D341Med (cell line): ENCODE measurements at places on chromosomes 1 and 21.

GRCh38 chr1:218636548-218636947, 291.4 kb downstream of the TGFB2 start:
- no peak for DNase-seq

DNA sequence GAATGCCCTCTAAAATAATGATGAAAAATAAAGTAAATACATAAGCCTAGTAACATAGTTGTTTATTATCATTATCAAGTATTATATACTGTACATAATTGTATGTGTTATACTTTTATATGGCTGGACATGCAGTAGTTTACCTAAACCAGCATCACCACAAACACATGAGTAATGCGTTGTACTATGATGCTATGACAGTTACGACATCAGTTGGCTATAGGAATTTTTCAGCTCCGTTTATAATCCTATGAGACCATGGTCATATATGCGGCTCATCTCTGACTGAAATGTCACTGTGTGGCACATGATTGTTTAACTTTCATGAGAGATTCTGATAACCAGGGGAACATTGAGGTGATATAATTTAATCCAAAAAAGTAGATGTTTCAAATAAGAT, 352.1 kb downstream of the ST6GALNAC3 start:
- no peak for DNase-seq

DNA sequence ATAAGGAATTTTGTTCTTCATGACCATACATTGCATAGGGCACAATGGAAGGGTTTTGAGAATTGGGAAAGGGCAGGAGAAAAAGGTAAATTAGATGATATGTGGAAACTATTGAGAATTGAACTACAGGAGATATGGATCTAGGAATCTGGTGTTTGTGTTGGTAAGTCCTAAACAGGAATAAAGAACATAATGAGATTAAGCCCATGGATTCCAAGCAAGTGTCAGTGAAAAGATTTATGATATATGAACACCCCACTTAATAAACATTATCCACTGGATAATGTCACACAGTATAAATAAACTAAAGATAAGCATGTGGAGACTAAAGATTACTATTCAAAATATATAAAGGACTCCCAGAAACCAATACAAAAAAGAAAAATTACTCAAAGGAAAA, 98.2 kb downstream of the TNFSF18 start:
- no peak for DNase-seq

- DNase-seq: no peak
Observed at GRCh38 chr1:55833529-55834091, 618.4 kb upstream of the USP24 start.

DNA sequence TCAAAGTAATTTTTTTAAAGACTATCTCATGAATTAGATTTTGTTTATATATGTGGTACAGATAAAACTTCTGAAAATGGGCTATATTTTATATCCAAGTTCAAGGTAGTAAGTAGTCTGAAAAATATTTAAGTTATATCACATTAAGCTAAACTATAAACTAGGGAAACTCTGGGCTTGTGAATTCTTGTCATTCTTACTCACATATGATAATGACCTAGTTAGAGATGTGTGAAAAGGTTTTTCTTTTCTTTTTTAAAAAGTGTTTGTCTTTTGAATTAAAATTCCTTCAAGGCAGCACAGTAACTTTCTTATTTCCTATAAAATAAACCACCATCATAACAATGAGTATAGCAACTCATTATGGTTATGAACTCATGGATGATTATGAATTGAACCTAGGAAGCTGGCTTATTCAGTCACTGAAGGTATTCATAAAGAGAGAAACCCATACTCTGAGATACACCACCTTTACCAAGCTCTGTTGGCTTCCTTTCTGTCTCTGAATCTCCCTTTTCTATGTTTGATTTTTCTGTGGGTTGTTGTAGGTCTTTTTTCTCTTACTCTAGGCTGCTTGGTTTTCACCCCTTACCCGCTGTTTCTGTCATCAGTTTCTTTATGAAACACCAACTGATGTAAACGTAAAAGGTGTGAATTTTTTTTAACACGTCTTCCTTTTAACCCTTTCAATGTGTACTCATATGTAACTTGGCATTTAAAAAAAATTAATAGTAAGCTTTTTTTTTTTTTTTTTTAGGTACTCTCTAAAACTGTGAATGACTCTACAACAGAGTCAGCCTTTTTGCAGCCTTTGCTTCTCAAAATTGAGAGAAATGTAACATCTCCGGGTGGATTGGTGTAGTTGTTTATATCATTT, 25.2 kb downstream of the IL12RB2 start:
- DNase-seq: no peak

- DNase-seq: no peak
Observed at GRCh38 chr1:205660361-205660760, 19.9 kb downstream of the SLC45A3 start.

DNA sequence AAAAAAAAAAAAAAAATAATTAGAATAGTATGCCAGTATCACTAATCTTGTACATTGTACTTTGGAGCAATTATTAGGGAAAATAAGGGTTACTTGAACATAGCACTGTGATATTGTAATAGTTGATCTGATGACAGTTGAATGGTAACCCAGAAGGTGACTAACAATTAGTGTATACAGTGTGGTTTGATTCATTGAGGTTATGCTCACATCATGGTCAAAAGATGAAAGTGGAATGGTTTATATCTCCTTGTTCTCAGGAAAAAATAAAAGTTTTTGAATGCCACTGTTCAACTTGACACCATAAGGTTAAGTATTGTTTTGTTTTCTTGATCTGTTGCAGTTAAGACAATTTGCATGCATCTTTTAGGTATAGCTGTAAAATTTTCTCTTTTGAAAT, 87.0 kb downstream of the GPR52 start:
- DNase-seq: no peak

- DNase-seq: no peak
Observed at GRCh38 chr1:53771648-53772047, 32.7 kb upstream of the GLIS1 start.

- no peak for DNase-seq
Observed at GRCh38 chr1:115466433-115466832, 128.4 kb upstream of the NGF start.

- DNase-seq: no peak
Observed at GRCh38 chr1:90313778-90314177, 318.9 kb downstream of the ZNF326 start.

- no peak for DNase-seq
Observed at GRCh38 chr1:6491966-6492365, 499 bp upstream of the PLEKHG5 start.

DNA sequence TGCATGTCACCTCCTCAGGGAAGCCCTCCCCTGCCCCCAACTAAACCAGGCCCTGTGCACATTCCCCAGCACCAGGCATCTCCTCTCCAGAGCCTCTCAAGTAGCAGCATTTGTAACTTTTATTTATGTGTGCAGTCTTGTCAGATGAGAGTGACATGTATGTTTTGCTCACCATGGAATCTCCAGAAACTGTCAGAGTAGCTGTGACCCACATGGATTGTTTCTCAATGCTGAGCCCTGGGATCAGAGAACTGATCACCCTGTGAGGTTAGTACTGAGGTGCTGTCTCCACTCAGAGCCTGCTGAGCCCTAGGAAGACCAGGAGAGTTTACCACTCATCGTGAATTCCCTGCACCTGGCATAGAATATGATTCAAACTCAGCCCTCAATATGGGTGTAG, 190.9 kb upstream of the EDN2 start:
- no peak for DNase-seq

DNA sequence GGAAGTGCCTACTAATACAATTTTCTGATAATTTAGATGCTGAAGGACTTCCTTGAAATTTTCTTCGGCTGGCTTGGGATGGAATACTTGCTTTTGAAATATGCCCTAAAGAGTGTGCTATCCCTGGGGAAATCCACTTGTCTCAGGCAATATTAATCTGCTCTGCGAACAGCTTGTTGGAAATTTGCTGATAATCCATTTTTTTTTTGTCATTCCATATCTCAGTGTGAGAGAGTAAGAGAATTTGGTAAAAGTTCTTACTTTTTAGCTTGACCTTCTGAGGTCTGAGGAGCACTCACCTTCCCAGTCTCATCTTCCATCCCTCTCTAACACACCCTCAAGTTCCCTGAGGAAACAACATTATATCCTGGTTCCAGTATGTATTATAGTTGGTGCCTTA, 36.8 kb downstream of the DNAJC6 start:
- no peak for DNase-seq

- no peak for DNase-seq
Observed at GRCh38 chr1:162779043-162779442, 11.5 kb upstream of the HSD17B7 start.

DNA sequence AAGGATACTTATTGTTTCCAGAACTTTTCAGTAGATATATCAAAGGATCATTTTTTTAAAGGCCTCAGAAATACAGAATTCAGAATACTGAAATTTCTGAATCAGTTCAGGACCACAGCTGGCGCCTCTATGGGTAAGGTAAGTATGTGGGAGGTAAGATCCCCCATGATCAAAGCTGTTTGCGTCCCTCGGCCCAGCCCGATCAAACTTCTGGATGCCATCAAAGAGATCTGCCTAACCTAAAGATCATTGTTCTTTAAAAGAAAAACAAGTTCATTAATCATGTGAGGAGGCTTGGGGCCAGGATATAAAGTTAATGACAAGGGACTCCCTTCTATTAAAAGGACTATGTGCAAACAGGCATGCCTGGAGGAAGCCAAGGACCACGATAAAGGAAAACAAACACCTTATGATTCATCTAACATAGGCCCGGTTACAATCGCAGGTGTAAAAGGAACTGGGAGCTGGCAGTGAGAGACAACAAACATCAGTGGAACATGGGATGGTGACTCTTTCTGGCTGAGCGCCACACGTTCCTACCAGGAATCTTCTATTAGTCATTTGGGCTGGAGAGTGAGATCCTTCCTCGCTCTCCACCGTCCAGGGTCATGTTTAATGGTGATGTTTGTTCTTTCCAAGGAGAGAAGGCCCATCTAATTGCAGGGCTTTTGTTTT, 2.8 kb upstream of the BACE2 start:
- no peak for DNase-seq

DNA sequence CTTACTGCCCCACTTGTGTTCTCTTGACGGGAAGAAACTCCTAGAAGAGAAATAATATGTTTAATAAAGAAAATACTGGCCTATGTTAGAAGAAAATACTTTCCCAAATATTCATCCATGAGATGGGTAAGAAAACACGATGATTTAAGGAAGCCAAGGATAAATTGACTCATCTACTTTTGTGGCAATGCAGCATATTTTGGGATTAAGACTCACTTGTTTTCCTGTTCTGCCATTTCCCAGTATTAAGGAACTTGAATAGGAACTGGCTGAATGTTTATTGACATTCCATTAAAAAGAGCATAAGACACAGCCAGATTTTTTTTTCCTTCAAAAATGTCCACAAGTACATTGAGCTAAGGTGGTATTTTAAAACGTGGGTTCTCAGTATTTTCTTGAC, 10.9 kb upstream of the ADAMTS5 start:
- no peak for DNase-seq

DNA sequence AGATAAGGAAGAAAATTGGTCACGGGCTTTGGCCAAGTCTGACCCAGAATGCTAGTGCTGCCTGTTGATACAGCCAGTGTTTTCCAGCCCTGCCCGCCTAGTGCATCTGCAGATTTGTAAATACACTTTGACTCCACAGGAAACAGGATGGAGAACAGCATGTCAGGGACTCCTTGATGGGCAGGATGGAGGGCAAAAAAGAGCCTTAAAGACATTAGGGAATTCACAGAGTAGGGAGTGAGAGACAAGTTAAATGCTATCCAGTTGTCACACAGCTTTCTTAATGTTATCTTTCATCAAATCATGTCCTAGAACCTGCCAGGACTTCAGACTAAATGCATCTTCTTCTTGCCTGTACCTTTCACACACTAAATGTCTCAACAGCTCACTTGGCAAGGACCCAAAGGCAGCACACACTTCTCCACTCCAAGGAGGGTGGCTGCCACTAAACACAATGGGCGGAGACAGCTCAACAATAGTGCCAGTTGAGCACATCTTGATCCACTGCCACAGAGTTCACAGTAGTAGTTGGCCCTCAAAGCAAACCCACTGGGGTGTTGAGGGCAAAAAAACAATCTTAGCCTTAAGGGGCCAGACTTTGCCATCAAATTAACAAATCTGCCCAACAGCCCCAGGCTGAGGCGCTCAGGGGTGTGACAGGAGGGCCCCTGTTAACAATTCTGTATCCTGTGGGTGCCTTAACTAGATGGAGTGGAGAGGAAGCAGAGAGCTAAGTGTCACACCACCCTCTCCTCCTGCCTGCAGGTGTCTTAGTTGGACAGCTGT, 2.7 kb downstream of the HIVEP3 start:
- no peak for DNase-seq

DNA sequence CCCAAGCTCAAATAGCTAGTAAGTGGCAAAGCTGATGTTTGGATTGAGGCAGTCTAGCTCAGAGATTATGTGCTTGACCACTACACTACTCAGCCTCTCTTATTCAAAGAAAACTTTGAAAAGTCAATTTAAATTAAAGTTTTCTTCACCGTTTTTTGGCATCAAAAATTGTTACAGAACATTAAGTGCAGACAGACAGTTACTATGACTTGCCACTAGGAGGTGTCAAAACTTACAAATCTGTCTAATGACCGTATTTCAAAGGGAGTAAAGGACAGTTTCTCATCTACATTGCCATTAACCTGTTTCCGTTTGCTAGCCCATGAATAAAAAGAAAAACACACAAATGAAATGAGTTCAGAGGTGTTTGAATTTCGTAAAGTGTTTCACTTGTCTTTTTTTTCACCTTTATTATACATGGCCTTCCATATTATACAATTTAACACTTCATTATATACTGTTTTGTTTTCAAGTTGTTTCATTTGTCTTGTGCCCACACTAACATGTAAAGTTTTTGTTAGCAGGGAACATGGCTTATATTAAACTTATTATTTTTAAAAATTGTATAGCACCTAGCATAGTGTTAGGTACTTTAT, 57.4 kb upstream of the MTF2 start:
- peak; percentile 42 for DNase-seq

GRCh38 chr1:226222686-226223085, 778 bp upstream of the MIXL1 start:
- no peak for DNase-seq

DNA sequence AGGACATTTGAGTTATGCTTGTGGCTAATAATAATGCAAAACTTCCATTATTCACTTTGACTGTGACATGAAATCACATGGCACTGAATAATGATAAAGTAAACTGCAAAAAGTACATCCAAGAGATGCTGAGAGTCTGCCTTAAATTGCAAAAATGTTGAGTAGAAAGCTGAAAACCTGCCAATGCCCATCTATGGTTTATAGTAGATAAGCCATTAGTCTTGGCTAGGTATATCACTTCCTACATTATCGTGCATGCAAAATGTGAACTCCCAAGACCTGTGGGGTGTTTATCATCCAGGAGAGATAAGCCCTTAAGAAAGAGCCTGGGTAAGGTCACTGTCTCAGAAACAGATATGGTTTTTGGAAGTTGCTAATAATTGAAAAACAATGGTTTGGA, 208.7 kb upstream of the DPYD start:
- no peak for DNase-seq

GRCh38 chr21:45031571-45032191, 42.7 kb upstream of the ADARB1 start:
- no peak for DNase-seq

- no peak for DNase-seq
Observed at GRCh38 chr21:15352009-15352408, 287.2 kb upstream of the NRIP1 start.
